CD4-positive, alpha-beta T cell treated with Interferon gamma for 1 hour (primary cell): ENCODE measurements at places on chromosomes 7 and 10.

- no peak for DNase-seq
These were observed 6.2 kb downstream of the ZYX start for GRCh38 chr7:143387156-143387975.

- no peak for DNase-seq
These were observed 223.7 kb upstream of the MKLN1 start for GRCh38 chr7:131103997-131104396.

- DNase-seq: no peak
These were observed 12.1 kb downstream of the CSTF2T start for GRCh38 chr10:51687296-51687695.

DNA sequence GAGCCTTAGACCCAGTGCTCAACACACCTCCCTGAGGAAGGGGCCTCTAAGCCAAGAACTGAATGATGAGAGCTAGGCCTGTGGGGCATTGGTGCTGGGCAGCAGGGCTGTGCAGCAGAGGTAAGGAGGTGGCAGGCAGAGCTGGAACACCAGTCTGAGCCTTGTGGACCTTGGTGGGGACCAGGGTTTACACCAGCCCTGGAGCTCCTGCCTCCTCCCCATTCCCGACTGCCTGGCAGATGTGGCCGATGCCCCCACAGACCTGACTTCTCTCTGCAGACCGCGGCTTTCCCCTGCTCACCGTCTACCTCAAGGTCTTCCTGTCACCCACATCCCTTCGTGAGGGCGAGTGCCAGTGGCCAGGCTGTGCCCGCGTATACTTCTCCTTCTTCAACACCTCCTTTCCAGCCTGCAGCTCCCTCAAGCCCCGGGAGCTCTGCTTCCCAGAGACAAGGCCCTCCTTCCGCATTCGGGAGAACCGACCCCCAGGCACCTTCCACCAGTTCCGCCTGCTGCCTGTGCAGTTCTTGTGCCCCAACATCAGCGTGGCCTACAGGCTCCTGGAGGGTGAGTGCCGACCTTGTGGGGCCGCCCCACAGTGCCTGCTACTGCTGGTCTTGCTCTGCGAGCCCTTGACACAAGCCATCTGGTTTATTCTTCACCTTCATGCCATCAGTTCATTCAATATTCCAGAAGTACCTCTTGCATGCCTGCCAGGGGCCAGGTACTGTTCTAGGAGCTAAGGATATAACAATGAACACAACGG lies 25.4 kb downstream of the RET start:
- DNase-seq: no peak

- DNase-seq: no peak
These were observed 14.9 kb downstream of the MET start for GRCh38 chr7:116686812-116687419.

GRCh38 chr7:100191775-100192174 lies 14.1 kb downstream of the STAG3 start:
- no peak for DNase-seq

GRCh38 chr10:21791276-21791675 lies 212.3 kb downstream of the DNAJC1 start:
- no peak for DNase-seq

GRCh38 chr7:27197137-27198042 lies 2.5 kb downstream of the HOXA13 start:
- DNase-seq: no peak

- no peak for DNase-seq
These were observed 64.2 kb downstream of the PHYHIPL start for GRCh38 chr10:59240582-59241183.

DNA sequence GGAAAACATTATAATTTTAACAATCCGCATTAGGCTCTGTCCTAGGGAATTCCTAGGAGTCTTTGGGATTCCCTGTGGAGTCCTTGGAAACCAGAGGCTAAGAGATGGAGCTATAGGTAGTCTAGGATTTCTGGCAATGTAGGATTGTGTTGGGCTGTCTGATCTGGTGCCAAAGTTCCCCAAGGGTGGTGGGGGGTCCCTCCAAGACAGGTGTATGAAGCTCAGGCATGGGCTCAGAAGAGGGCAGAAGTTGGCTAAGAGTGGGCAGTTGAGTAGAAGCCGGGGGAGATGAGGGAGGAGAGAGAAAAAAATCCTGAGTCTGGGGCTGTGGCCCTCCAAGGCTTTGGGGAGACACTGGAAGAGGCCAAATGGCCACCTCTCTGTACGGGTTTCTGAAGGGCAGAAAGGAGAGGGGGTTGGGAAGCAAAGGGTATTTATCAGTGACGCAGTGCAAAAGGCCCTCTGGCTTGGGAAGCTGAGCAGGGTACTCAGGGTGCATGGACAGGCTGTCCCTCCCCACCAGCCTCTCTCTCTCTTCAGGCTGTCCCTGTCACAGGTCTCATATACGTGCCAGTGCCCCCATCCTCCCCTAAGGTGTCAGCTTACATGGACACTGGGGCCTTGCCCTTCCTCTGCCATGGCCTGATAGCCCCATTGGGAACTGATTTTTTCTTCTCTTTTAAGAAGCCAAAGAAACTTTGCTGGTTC lies 929 bp downstream of the HOXA6 start:
- no peak for DNase-seq

DNA sequence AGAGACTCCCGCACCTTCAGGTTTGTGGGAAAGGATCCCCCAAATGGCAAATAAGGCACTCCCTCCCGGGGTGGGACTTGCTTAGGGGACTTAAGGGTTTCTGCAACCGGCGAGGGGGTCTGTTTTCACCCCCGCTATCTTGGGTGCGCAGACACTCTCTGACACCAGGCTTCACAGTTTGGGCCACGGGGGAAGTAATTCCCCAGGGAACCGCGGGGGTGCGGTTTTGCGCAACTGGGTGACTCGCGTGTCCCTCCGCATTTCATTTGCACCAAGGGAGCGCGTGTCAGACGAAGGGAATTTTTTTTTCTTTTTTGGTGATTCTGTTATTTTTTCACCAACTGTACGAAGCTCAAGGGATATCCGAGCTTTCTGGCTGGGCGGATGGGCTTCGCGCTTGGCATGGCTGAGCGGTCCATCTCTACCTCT lies 1.7 kb downstream of the GRM8 start:
- no peak for DNase-seq

DNA sequence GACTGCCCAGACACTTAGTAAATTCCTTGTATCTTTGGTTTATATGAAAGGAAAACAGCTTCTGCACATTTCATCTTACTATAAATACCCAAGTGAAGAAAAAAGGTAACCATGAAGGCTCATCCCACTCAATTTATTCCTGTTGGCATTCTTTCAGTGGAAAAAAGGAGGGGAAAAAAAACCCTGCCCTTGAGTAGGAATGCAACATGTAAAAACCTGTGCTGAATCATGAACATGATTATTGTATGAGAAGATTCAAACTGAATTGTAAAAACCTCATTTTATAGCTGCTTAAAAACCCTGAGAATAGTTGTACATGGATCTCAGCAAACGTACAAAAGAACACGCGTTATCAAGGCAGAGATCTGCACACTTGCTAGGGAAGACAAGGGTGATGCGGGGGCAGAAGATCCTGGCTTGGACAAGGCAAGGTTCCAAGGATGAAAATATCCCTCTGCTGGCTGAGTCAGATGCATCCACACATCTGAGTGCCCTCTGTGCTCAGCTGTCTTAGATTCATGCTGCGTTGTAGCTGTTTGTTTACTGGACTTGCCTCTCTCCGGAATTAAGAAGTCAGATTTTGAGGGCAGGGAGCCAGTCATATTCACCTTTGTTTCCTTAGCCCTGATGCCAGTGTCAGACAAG lies 658.2 kb downstream of the PARD3 start:
- DNase-seq: no peak

DNA sequence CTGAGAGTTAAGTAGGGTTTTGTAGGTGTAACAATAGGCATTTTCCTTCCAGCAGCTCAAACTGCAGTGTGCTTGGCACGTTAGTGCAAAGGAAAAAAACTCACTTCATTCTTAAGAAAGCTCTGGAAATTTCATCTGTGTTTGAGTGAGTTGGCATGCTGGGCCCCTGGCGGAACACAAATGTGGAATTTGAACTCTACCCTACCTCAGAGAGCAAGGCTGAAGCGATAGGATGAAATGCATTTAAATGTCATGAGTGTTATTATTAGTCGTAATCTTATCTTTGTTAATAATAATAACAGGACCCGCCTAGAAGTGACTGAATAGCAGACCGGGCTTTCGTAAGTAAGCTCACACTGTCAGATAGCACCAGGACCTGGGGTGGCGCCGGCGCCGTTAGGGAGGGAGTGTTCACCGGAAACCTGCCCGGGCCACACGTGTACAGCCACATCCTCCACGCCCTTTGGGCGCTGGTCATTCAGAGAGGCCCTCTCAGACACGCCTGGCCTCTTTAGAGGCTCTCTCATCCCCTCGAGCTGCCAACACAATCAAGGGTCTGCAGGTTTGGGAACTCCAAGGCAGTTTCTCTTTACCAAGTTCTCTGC lies 63.5 kb downstream of the GRK5 start:
- DNase-seq: peak; percentile 66
